Heart left ventricle (tissue), 16 donors: ENCODE measurements at places on chromosomes 12 and 14. TPM values are rescaled to one million over a fixed set of nuclear protein-coding genes. Genes with fewer than 3 reads are reported as not detected.

DNAJC22 gene
- total RNA-seq, result 4.4 TPM

CACNA2D4 gene
- 0.25 TPM for total RNA-seq

KRT6C gene
- total RNA-seq, result not detected

KRT81 gene
- not detected for total RNA-seq

TUNAR gene
- total RNA-seq, result not detected

OR4K15 gene
- not detected for total RNA-seq

PKP2 gene
- 402 TPM for total RNA-seq

- no peak overlapping the region for H3K4me3 ChIP-seq
- H3K36me3 ChIP-seq, result no peaks in the 10 kb centered on the region
- H3K27ac ChIP-seq, result peak overlapping the region; percentile 16
These were observed 60.2 kb downstream of the PLXNC1 start for GRCh38 chr12:94208622-94208966.

DNA sequence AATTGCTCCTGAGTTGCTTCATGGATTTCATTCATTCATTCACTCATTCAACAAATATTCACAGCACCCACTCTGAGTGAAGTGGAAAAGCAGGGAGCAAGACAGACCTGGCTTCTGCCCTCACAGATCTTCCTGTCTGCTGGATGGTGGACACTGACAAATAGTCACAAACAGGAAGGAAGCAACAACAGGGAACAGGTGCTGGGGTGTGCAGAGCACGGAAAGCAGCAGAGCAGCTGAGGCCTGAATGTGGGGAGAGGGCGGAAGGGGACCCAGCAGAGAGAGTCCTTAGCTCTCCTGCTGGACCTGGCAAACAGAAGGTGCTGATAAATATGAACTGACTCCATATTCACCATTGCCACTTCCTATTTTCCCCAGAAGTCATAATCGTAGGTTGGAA, 54.4 kb downstream of the SETD3 start:
- no peak overlapping the region for H3K4me3 ChIP-seq
- no peaks in the 10 kb centered on the region for H3K27me3 ChIP-seq
- H3K27ac ChIP-seq, result no peak overlapping the region
- DNase-seq, result no peak
- H3K4me1 ChIP-seq, result peaks cover 23% of the 10 kb centered on the region

- no peak for DNase-seq
- no peak overlapping the region for H3K4me3 ChIP-seq
- no peak overlapping the region for H3K27ac ChIP-seq
- H3K27me3 ChIP-seq, result no peaks in the 10 kb centered on the region
- H3K4me1 ChIP-seq, result peaks cover 6% of the 10 kb centered on the region
These were observed 6.4 kb upstream of the RABGGTA start for GRCh38 chr14:24277606-24278321.

DNA sequence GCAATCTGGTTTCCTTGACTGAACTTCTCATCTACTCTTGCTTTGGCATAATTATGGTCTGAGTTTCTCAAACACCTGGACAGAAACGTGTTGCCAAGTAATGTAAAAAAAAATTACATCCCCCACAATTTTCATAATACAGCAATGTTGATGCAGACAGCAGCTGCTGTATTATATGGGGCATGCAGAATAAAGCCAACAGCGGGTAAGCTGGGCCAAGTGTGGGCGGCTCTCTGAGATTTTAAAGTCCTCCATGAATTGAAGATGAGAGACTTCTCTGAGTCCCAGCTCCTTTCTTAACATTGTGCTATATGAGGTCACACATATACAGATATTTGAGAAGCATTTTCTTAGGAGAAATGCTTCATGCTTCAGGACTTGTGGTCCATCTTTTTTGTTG, 881.2 kb downstream of the GALC start:
- H3K27me3 ChIP-seq, result no peaks in the 10 kb centered on the region
- H3K4me3 ChIP-seq, result no peak overlapping the region
- H3K27ac ChIP-seq, result no peak overlapping the region
- H3K4me1 ChIP-seq, result no peaks in the 10 kb centered on the region

DNA sequence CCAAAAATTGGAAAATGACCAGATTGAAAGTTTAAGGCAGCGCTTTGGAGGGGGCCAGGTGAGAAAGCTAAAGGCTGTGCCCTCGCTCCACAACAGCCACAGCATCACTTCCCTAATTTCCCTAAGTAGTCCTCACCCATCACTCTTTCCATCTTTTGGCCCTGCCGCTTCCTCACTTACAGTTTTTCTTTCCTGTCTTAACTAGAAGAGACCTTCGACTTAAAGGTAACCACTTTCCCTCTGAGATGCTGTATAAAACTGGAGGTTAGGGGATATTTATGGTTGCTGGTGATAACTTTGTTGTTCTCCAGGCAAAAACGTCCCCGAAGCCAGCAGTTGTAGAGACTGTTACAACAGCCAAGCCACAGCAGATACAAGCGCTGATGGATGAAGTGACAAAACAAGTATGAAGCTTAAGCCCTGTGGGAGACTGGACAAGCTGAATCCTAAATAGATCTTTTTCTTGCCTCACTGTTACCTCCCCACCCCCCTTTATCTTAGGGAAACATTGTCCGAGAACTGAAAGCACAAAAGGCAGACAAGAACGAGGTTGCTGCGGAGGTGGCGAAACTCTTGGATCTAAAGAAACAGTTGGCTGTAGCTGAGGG, 4.3 kb downstream of the DDIT3 start:
- H3K27me3 ChIP-seq, result no peaks in the 10 kb centered on the region
- H3K36me3 ChIP-seq, result peaks cover 70% of the 10 kb centered on the region
- no peak overlapping the region for H3K4me3 ChIP-seq

DNA sequence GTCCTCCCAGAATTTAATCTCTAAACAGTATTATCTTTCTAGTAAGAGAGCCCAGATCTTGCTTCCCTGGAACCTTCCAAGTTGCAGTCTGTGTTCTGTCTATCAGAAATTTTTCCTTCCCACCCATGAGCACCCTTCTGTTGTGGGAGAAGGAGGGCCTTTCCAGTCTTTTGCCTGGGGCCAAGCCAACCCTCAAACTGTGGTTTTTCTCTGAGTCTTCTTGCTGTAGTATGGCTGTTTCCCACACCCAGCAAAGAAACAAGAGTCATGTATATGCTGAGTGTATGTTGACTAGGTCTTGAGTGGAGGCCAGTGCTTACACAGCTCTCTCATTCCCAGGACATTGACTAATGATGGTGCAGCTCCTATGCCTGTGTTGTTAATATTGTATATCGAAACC, 104.5 kb downstream of the TGFB3 start:
- no peak overlapping the region for H3K27ac ChIP-seq
- H3K4me1 ChIP-seq, result no peaks in the 10 kb centered on the region
- H3K27me3 ChIP-seq, result no peaks in the 10 kb centered on the region
- no peaks in the 10 kb centered on the region for H3K36me3 ChIP-seq

- DNase-seq, result no peak
- H3K36me3 ChIP-seq, result no peaks in the 10 kb centered on the region
These were observed 46.3 kb downstream of the FLRT2 start for GRCh38 chr14:85576218-85576617.

- no peaks in the 10 kb centered on the region for H3K4me1 ChIP-seq
- no peak overlapping the region for H3K4me3 ChIP-seq
- no peak for DNase-seq
- H3K27ac ChIP-seq, result no peak overlapping the region
These were observed 11.8 kb upstream of the RCOR1 start for GRCh38 chr14:102580550-102581110.

DNA sequence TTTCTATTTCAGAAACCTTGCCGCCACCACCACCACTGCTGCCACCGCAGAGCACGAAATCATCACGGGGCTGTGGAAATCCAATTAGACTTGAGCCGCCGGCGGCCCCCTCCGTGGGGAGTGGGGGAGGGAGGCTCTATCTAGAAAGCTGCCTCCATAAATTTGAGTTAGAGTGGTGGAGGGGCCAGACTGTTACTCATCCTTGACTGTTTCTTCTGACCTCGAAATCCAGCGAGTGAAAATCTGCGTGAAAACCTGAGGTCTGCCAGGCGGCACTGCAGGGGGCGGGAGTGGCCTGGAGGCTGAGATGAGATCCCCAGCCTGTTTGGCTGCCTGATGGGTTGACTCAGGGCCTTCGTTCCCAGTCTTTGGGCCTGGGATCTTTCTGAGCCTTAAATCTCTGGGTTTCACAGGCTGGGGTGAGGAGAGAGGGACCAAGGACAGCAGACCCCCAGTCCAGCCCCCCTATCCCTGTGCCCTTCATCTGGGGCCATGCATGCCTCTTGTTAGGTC, 29.9 kb downstream of the TSPAN9 start:
- H3K4me1 ChIP-seq, result peaks cover 34% of the 10 kb centered on the region
- no peak overlapping the region for H3K4me3 ChIP-seq
- H3K36me3 ChIP-seq, result no peaks in the 10 kb centered on the region
- no peaks in the 10 kb centered on the region for H3K27me3 ChIP-seq

- no peaks in the 10 kb centered on the region for H3K4me1 ChIP-seq
- DNase-seq, result no peak
- H3K36me3 ChIP-seq, result no peaks in the 10 kb centered on the region
- H3K4me3 ChIP-seq, result no peak overlapping the region
These were observed 271.1 kb upstream of the LRIG3 start for GRCh38 chr12:59191372-59191771.

- no peak overlapping the region for H3K27ac ChIP-seq
- H3K27me3 ChIP-seq, result no peaks in the 10 kb centered on the region
- peaks cover 16% of the 10 kb centered on the region for H3K4me1 ChIP-seq
- DNase-seq, result peak; percentile 15
- H3K4me3 ChIP-seq, result peak overlapping the region; percentile 92
These were observed 1.5 kb downstream of the ATP2B1 start for GRCh38 chr12:89706986-89707702.

DNA sequence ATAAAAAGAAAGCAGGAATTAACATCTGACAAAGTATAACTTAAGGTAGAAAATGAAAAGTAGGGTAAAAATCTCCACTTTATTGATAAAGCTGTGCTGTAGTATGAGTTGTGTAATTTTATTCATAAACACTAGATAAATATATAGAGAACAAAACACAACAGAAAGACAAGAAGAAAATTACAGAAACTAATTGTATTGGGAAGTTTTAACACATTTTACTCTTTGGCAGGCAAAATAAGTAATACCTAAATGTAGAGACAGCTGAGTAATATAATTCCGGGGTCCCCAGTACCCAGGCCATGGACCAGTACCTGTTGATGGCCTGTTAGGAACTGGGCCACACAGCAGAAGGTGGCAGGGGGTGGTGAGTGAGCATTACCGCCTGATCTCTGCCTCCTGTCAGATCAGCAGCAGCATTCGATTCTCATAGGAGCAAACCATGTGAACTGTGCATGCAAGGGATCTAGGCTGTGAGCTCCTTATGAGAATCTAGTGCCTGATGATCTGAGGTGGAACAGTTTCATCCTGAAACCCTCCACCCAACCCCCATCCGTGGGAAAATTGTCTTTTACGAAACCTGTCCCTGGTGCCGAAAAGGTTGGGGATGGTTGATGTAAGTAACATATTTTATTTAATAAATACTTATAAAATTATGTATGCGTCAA, 84.4 kb upstream of the ETV6 start:
- no peak overlapping the region for H3K4me3 ChIP-seq
- no peaks in the 10 kb centered on the region for H3K27me3 ChIP-seq
- no peak overlapping the region for H3K27ac ChIP-seq
- H3K4me1 ChIP-seq, result no peaks in the 10 kb centered on the region
- no peak for DNase-seq

GRCh38 chr12:11578461-11578993, 70.9 kb upstream of the ETV6 start:
- H3K36me3 ChIP-seq, result no peaks in the 10 kb centered on the region
- DNase-seq, result no peak
- H3K27me3 ChIP-seq, result no peaks in the 10 kb centered on the region
- H3K4me1 ChIP-seq, result peaks cover 7% of the 10 kb centered on the region
- H3K4me3 ChIP-seq, result no peak overlapping the region

- H3K4me3 ChIP-seq, result no peak overlapping the region
- no peaks in the 10 kb centered on the region for H3K36me3 ChIP-seq
- DNase-seq, result no peak
- no peaks in the 10 kb centered on the region for H3K4me1 ChIP-seq
These were observed 323.5 kb downstream of the DAD1 start for GRCh38 chr14:22265319-22266141.

DNA sequence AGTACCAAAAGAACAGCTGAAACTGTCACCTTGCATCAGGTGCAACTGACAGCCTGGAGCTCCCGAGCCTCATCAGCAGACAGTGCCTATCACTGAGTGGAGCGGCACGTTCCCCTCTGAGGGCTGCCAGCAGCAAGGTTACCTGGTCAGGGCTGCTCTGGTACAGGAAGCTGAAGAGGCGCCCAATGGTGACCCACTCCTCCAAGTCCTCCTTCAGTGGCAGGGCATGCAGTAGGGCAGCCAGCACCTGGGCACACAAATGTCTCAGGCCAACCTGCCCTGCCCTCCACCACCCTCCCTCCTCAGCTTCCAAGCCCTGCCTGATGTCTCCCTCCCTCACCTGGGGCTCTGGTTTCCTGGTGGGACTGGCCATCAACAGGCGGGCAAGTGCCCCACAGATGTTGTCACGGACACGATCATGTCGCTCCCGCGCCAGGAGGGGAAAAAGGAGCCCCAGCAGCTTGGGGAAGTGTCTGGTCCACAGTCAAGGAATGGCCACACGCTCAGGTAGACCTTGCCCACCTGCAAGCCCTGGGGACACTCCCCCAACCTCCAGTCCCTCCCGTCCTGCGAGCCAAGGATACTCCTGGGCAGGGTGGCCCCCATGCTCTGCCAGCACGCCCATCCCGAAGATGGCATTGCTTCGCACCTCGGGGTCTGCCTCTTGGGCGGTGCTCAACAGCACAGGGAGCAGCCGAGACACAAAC, 7.1 kb downstream of the IPO4 start:
- no peak overlapping the region for H3K27ac ChIP-seq
- H3K4me1 ChIP-seq, result peaks cover 14% of the 10 kb centered on the region
- DNase-seq, result no peak
- no peak overlapping the region for H3K4me3 ChIP-seq
- peaks cover 84% of the 10 kb centered on the region for H3K36me3 ChIP-seq

GRCh38 chr12:47854531-47854930, 34.8 kb upstream of the HDAC7 start:
- no peak overlapping the region for H3K4me3 ChIP-seq
- no peaks in the 10 kb centered on the region for H3K36me3 ChIP-seq
- no peaks in the 10 kb centered on the region for H3K27me3 ChIP-seq
- H3K27ac ChIP-seq, result no peak overlapping the region
- no peaks in the 10 kb centered on the region for H3K4me1 ChIP-seq

GRCh38 chr12:115185506-115185905, 501.5 kb upstream of the TBX3 start:
- DNase-seq, result no peak
- no peaks in the 10 kb centered on the region for H3K36me3 ChIP-seq

- H3K27ac ChIP-seq, result no peak overlapping the region
- DNase-seq, result no peak
- no peak overlapping the region for H3K4me3 ChIP-seq
- no peaks in the 10 kb centered on the region for H3K4me1 ChIP-seq
- no peaks in the 10 kb centered on the region for H3K36me3 ChIP-seq
These were observed 149.6 kb upstream of the DYRK2 start for GRCh38 chr12:67498991-67499390.

- H3K36me3 ChIP-seq, result no peaks in the 10 kb centered on the region
- no peaks in the 10 kb centered on the region for H3K27me3 ChIP-seq
- no peak overlapping the region for H3K4me3 ChIP-seq
- H3K4me1 ChIP-seq, result no peaks in the 10 kb centered on the region
- no peak overlapping the region for H3K27ac ChIP-seq
These were observed 35.0 kb downstream of the KITLG start for GRCh38 chr12:88544991-88545980.
